Cardiac fibroblast (primary cell): ENCODE measurements at places on chromosomes 13 and 19.

- DNase-seq: no peak
Observed at GRCh38 chr19:53463263-53463662, 4.3 kb upstream of the ZNF813 start.

DNA sequence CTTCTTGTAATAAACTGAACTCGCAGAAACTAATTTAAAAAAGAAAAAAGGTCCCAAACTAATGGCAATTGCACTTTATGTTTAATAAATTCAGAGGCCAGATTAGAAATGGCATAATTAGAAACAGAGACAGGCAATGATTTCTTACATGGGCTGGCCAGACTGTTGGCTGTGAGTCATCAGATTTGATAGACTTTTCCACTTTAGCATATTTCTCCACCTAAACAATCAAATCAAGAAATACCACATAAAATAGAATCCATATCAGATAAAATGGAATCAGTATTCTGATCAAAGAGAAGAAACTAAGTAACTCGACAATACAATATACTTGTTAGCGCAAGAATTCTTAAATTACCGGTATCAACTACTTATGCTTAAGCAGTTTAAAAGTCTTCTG is 29.0 kb downstream of the EXOSC8 start:
- peak; percentile 6 for DNase-seq

- no peak for DNase-seq
Observed at GRCh38 chr19:29606420-29606747, 301 bp downstream of the POP4 start.

GRCh38 chr19:22144394-22144793 is 52.4 kb downstream of the ZNF676 start:
- peak; percentile 35 for DNase-seq

GRCh38 chr19:11306337-11306736 is 10.4 kb downstream of the TSPAN16 start:
- DNase-seq: no peak

DNA sequence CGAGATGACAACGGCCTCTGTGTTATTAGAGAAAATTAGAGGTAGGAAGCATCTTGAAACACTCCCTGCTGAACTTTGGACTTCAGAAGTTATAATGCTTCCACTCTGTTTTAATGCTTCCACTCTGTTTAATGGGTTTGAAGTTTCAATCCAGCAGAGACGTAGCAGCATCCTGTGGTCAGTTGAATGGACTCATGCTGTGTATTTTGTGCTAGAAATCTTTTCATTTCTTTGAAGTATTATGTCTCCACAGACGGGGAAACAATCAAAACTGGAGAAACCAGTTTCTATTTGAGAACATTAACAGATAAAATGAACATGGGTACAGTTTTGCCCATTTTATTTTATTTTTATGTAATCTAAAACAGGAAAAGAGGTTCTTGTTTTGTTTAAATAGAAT is 1736.2 kb downstream of the SLITRK5 start:
- no peak for DNase-seq

DNA sequence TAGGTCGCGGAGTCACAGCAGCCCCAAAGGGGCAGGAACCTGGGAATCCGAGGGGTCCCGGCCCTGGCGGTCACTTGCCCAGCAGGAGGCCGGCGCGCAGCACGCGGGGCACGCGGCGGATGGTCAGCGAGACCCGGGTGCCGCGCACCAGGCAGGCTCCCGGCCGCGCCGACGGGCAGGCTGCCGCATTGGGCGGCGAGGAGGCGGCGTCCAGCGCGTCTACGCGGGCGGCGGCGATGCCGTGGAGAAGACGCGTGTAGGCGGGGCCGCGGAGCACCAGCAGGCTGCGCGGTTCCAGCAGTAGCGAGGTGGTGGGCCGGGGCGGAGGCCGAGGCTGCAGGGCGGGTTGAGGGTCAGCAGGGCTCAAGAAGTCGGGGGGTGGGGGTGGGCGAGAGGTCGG is 607 bp upstream of the SYNE4 start:
- DNase-seq: peak; percentile 50

DNA sequence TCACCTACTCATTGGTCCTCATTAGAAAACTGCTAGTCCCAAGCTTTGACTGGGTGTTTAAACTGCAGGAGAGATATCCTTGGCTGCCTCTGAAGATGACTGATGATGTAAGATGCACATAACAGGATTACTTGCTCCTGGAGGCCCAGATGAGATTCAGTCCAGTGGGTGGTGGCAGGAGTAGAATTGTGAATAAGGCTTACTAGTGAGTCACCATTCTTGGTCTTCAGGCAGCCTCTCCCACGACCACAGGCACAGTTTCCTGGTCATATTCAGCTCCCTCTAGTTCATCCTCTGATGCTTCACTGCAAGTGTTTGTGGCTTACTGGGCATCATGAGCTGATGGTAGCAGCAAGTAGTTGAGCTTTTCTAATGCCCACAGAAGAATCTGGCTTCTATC is 12.1 kb downstream of the SERTM1 start:
- DNase-seq: peak; percentile 63

DNA sequence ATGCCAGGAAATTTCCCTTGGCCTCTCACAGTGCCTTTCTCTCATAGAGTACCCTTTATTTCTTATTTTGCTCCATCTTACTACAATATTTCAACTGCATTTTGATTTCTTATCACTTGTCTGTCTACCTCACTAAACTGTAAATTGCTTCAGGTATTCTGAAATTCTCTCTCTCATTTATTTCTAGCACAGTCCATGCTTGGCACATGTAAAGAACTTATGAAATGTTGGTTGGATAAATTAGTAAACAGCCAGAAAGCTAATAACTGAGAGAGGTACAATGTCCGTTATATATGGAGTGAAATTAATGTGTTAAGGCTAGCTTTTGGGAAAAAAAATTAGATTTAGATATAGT is 138.3 kb upstream of the RFC3 start:
- DNase-seq: no peak

- peak; percentile 43 for DNase-seq
Observed at GRCh38 chr19:5801796-5802619, 2.9 kb upstream of the NRTN start.

GRCh38 chr13:29525757-29526156 is 69.7 kb downstream of the SLC7A1 start:
- no peak for DNase-seq

DNA sequence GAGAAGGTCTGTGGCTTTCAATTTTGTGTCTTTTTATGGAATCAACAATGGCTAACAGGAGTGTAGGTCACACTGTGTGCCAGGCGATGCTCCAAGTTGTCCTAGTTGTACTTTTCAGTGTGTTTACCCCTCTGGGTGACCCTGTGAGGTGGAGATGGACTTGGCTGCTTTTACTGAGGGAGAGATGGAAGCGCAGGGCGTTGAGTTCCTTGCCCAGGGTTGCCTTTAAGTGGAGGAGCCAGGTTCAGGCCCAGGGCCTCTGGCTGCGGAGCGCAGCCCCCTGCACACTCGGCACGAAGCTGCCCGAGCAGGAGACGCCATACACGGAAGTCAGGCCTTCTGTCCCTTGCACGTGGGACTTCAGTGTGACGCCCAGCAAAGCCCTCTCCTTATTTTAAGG is 112.8 kb downstream of the RAB20 start:
- no peak for DNase-seq

DNA sequence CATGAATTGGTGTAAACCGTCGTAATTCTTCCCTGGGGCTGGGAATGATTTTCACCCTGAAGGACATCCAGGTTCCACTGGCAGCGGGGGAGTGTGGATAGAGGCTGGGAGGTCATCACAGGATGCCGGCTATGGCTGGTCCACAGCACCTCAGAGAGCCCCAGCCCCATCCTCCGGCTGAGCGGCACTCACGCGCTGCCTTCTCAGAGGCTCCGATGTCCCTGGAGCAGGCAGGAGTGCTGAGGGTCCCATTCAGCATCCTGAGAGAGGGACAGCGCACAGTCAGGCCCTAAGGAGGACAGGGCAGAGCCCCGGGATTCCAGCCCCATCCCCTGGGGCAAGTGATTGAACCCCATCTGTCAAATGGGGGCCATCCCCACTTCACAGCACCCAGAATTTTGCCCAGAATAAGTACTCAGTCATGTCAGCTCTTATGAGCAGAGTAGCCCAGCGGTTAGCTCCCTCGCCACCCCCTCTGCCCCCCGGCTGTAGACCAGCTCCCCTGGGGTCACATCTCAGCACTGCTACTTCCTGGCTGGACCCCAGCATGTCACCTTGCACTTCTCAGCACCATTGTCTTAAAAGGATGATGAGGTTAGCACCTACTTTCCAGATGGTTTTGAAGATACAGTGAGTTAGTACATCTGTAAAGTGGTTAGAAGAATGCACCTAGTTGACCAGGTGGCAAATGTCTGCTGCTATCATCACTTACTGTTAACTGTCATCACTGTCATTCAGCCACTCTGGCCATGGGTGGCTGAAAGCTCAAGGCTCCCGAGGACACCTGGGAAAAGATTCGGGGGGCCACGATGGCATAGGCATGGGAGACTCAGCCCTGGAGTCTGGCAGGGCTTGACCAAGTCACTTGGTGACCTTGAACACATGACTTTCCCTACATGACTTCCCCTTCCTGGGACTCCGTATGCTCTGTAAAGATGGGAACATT is 11.9 kb downstream of the GRAMD1A start:
- no peak for DNase-seq

GRCh38 chr13:35225159-35225558 is 251.3 kb downstream of the MAB21L1 start:
- DNase-seq: no peak

DNA sequence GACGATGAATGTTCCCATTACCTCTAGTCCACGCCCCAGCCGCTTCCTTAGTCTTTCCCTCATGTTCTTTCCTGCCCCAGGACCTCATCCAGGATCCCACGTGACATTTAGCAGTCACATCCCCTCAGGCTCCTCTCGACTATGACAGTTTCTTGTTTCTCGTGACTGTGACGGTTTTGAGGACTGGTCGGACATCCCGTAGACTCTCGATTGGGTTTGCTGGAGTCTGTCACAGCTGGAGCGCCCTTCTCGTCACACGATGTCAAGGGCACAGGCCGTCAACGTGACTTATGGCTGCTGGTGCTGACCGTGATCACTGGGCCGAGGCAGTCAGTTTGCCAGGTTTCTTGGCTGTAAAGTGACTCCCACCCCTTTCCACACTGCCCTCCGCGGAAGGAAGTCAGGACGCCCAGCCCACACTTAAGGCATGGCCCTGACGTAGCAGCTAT is 22.8 kb downstream of the ELAVL1 start:
- no peak for DNase-seq

DNA sequence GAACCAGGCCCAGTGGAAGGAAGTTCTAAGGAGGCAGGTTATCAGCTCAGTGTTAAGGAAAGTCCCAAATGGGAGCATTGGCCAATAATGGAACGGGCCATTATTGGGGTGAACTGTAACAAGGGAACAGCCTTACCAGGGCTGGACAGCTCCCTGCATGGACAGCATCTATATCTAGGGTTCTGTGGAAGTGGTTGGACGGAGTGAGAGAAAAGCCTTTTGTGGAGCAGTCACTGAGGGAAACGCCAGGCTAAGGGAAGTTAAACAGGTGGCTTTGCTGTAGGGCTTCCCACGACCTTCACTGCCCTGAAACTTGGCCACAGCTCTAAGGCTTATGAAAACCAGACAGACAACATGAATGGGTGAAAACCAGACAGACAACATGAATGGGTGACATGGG is 17.0 kb downstream of the POU2F2 start:
- peak; percentile 33 for DNase-seq

DNA sequence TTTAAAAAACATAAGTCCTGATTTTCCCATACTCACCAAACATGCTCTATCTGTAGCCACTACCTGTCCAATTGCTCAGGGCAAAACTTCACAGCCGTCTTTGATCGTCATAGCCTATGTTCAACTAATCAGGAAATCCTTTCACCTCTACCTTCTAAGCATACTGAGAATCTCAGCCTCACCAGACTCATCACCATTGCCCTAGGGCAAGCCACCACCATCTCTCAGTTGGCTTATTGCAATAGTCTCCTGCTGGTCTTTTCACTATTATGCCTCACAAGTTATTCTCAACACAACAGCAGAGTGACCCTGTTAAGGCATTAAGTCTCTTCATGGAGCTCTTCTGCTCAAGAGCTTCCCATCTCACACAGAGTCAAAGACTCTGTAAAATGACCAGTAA is 260.4 kb upstream of the MAB21L1 start:
- no peak for DNase-seq

GRCh38 chr19:16496613-16496983 is 404 bp downstream of the C19orf44 start:
- DNase-seq: peak; percentile 75

DNA sequence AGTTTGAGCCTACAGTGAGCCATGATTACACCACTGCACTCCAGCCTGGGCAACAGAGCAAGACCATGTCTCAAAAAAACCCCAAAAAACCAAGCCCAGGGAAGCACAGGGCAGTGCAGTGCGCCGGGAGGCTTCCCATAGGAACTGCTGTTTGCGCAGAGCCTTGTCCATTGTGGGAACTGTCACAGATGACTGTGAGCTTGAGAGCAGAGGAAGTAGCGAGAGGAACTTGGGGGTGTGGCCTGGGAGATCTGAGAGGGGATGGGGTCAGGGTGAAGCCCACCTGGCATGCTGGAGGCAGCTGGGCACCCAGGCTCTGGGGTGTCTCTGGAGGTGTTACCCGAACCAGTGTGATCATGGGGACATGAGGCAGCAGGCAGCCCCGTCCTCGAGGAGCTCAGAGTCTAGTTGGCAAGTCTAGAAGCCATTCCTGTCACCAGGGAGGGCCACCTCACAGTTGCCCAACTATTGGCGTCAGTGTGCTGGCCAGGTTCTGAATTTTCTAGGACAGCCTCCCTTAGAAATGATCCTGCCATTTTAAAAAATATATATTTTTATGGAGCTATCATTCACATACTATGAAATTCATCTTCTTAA is 10.4 kb downstream of the KDM4B start:
- DNase-seq: no peak

DNA sequence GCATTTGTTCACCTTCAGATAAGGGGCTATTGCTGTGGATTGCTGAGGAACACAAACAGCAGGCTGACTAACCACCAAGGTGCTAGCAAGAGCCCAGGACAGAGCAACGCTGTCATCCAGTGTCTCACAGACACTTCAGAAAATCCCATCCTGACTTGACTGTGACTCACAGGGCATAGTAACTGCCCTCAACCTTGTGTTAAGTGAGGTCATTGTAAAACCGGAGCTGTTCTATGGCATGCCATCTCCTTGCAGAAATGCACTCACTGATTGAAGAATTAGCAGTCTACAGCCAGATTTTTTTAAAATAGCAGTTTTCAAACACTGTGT is 51.1 kb downstream of the TNFRSF19 start:
- DNase-seq: peak; percentile 57

GRCh38 chr13:98377635-98378378 is 199.1 kb downstream of the STK24 start:
- DNase-seq: no peak

DNA sequence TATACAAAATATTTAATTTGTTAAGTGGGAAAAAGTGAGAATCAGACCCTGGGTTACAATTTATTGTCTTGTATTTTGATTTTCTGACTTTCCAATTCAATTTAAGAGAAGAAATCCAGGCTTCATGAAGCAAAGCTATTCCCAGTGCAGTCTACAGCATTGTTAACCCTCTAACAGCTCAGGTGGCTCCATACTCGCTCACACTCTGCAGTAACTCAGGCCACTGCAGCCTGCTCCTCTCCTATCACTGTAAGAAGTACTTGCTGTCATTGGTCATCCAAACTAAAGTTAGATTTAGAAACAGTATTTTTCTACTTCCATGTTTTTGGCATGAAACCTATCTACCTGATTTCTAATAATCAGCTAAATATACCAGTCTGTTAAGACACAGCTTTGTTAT is 830.3 kb downstream of the PCDH9 start:
- no peak for DNase-seq
